ENCODE measurements at places on chromosomes 4 and X.

- no peak for DNase-seq
These were observed 234.3 kb downstream of the LAS1L start for GRCh38 chrX:65300104-65300809.

DNA sequence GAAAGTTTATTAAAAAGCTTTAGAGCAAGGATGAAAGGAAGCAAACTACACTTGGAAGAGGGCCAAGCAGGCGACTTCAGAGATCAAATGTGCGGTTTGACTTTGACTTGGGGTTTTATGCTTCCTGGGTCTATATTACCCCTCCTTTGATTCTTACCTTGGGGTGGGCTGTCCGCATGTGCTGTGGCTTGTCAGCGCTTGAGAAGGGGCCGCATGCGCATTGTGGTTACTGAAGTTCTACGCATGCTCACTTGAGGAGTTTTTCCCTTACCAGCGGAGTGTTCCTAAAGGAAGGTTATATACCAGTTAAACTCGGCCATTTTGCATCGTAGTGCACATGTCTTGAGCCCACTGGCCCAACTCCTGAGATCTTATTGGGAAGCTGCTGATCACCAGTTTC lies 9.9 kb downstream of the ZNF157 start:
- DNase-seq: peak; percentile 15

- DNase-seq: no peak
These were observed at the start of gene NAA11 for GRCh38 chr4:79325864-79326328. NAA11 (minus strand) TSS chr4:79326061; CDS start chr4:79325877, 184 bp downstream.

GRCh38 chrX:155070038-155070437 lies 898 bp downstream of the CMC4 start:
- peak; percentile 2 for DNase-seq

DNA sequence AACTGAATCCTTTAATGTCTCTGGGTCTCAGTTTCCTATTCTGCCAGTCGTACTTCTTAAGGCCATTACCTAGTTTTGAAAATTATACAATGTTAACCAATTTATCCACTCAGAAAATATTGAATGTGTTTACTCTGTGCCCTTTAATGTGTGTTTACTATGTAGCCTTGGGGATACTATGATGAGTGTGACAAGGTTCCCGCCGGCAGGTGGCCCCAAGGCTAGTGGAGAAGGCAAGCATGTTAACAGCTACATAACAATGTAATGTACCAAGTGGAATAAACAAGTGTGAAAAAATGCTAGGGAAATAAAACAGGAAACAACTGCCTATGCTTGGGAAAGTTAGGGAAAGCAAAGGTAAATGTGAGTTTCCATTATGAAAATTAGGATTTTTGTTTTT lies 187.3 kb upstream of the MBNL3 start:
- no peak for DNase-seq

- DNase-seq: no peak
These were observed 71.0 kb downstream of the LAS1L start for GRCh38 chrX:65463550-65463949.

GRCh38 chr4:25246680-25247611 lies 13.1 kb downstream of the PI4K2B start:
- DNase-seq: no peak

DNA sequence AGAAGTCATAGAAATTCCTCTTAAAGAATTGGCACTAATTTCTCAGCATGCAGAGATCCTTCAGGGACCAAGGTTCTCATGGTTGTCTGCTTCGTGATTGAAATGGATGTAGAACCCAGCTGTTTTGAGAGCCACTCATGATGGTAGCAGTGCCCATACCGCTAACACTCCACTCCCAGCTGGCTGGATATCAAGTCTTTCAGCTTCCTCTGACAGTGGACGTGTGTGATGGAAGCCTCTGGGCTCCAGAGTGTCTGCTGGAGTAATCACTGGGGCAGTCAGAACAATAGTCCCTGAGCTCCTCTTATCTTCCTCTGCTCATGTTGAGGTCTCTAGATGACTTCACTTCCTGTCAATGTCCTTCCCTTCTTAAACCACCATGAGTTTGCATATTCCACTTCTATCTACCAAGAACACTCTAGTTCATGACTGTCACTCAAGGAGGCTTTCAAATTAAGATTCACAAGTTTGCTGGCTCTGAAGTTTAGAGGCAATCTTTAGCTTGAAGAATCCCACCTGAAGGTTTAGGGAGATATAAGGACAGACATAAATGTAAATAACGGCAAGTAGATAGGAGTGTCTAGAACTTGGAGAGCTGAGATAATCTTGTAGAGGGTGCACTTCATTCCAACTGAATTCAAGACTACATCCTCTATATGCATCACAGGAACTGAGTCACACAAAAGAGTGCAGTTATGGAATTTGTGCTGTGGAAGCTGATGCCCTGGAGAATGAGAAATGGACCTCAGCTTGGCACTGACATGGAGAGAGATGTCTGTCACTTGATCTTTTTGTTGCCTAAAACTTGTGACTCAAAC lies 64.5 kb upstream of the WDR1 start:
- peak; percentile 44 for DNase-seq

DNA sequence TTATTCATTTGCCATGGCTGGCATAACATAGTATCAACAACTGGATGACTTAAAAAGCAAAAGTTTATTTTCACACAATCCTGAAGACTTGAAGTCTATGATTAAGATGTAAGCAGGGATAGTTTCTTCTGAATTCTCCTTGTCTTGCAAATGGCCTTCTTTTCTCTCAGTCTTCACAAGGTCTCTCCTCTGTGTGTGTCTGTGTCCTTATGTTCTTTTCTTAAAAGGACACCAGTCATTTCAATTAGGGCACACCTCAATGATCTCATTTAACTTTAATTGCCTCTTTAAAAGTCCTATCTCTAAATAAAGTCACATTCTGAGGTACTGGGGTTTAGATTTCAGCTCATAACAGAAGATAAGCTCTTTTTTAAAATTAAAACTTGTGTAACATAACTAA lies 399.7 kb downstream of the PABPC4L start:
- no peak for DNase-seq

DNA sequence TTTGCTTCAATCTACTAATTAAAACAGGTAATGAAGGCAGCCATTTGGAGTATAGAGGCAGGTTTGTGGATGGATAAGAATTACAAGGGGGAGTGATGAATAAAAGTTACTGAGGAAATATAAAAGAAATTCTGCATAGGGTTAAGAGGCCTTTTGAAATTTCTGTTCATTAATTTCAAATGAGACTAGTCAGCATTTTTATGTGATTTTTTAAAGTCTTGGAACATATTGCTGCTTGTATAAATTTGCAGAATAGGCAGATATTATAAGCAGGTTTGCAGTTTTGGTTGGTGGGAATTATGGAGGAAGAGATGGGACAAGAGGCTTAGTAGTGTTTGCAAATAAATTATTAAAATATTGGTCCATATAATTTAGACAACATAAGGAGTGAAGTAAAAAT lies 750.4 kb upstream of the AGA start:
- DNase-seq: no peak

DNA sequence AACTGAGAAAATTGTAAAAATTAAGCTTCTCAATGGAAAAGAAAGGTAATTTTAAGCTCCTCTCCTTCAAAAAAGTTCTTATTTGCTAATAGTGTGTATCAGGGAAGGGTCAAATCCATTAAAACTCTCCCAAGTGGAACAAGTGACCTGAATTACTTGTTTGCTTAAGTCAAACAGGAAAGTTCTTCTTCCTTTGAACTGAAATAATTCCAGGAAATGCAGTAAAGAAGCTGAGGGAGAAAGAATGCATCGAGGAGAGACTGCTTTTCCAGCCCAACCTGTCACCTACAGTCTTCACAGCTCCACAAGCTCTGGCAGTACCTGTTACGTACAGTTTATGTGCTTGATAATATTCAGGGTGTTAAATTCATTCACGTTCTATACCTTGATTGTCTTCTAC lies 131.1 kb downstream of the KLHL8 start:
- DNase-seq: no peak

DNA sequence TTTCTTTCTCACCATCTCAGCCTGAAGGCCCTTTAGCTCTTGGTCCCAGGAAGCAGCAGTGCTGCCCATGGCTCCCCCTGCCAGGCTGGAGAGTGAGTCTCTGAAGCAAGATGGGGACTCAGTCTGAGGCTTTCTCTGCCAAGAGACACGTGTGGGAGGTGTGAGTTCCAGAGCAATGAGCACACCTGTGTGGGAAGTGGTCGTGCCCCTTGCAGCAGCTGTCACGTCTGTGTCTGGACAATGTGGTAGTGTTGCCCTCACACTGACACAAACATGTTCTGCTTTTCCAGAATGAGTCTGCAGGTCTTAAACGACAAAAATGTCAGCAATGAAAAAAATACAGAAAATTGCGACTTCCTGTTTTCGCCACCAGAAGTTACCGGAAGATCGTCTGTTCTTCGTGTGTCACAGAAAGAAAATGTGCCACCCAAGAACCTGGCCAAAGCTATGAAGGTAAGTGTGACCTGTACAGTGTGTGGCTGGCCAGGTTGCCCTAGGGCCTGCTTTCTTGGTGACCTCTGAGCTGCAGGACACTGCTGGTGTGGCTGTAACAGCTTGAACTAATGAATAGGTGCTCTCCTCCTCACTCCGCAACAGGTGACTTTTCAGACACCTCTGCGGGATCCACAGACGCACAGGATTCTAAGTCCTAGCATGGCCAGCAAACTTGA lies 1.9 kb downstream of the TACC3 start:
- no peak for DNase-seq

DNA sequence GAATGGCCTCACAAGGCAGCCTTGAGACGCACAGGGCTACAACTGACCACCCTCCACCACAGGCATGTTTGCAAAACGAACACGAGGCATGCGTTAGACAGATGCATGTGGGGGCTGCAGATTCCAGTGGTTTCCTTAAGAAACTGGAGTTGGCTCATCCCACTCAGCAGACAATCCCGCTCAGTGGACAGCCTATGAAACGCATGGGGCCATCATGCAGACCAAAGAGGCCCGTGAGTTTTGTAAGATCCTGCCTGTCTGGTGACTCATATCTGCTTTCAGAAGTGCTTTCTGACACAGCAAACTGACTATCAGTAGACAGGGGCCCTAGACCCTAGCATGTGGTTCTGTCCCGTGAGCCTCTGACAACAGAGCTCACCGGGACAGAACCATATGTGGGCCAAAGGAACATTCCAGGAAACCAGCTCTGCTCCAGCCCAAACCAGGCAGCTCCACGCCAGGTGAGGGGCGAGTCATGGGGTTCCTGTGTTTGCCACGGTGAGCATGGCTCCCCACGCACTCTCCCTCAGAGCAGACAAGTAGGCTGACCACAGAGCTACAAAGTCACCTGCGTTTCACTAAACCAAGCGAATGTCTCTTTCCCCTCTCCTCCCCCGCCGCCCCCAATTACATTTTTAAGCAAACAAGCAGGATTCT lies 74.4 kb downstream of the MTMR1 start:
- peak; percentile 93 for DNase-seq

DNA sequence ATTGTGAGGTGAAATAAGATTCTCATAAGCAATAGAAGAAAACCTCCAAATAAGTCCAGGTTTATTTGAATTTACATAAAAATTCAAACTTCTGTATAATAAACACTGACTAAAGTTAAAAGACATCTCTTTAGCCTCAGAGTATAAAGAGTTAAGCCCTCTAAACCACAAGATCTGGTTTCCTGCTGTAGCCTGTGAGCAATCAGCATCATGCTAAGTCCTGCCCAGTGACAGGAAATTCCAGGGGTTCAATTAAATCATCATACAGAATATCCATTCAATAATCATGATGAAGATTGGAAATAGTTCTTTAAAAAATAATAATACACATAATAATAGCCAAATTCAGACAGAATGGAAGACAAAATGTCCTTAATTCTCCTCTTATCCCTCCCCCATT lies 139.2 kb upstream of the DGKK start:
- peak; percentile 1 for DNase-seq

GRCh38 chrX:132181364-132181763 lies 37.9 kb downstream of the RAP2C start:
- DNase-seq: no peak

DNA sequence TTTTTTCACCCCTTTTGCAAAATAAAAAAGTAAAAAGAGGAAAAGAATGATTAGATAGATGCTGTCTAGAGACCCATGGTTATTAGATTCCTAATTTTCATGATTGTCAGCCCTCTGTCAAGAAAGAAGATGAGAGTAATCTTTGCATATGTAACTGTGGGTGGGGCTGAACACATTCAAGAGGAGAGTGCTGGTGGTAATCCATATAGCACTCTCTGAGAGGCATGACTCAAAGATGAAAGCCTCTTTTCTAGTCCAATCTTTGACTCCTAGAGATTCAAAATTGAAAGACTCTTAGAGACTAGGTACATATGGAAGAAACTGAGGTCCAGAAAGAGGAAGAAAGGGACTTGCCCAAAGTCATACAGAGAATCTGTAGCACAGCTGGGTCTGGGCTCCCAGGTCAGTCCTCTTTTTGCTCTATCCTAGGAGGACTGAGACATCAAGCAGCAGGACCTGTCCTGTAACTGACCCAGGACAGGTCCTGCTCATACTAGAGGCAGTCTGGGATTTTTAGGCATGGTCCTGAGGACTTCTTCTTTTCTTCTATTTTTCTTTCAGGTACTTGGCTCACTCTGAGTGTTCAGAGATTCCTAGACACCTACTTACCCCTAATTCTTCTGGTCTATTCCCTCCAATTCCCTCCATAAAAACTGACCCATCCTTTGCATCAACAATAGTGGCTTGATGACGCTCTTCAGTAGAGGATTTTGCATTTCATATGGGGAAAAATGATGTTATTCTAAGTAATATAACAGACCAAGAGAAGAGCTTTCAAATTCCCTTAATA lies 23.8 kb downstream of the VSIG4 start:
- DNase-seq: no peak

- peak; percentile 76 for DNase-seq
These were observed 27.8 kb upstream of the ADH7 start for GRCh38 chr4:99462875-99463464.

- peak; percentile 94 for DNase-seq
These were observed 28.1 kb upstream of the SPON2 start for GRCh38 chr4:1200425-1201035.

DNA sequence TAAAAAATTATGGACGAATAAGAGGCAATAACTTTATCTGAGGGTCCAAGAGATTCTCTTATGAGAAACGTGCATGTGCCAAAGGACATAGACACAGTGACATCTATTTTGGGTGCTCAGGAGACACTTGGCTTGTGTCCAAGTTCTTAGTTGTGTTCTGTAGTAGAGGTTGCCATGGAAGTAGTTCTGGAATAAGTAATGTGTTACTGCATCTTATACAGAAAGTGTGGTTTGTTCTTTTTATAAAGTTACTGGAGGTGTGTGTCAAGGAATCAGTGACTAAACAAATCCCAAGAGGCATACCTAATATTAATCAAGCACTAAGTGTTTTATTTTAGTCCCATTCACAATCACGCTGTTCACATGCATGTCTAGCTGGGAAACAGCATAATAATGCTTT lies 305.7 kb downstream of the ARHGAP24 start:
- peak; percentile 77 for DNase-seq

GRCh38 chr4:143207555-143207954 lies 22.8 kb downstream of the USP38 start:
- DNase-seq: peak; percentile 52

DNA sequence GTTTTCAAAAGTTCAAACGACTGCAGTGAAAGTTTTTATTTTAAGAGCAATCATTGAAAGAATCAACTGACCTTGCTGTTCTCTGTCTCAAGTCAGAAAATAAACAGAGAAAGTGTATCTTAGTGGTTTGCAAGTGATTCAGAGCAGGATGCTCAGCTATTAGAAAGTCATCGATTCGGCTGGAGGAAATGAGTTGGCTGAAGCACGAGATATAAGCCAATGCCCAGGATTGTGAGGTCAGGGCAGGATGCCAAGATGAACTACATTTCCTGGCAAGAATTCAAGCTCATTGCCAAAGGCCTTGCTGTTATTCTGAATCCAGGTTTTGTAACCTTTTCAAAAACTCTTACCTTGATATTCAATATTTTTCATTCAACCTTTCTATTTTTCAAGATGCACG lies 541.4 kb upstream of the BOD1L1 start:
- DNase-seq: peak; percentile 96
